Activated T-cell treated with anti-CD3 and anti-CD28 coated beads, Interleukin-2, amount 50 U/mL, for 72 hours (primary cell): ENCODE measurements at places on chromosomes 5 and 9. TPM values are rescaled to one million over a fixed set of nuclear protein-coding genes. Genes with fewer than 3 reads are reported as not detected.

DNA sequence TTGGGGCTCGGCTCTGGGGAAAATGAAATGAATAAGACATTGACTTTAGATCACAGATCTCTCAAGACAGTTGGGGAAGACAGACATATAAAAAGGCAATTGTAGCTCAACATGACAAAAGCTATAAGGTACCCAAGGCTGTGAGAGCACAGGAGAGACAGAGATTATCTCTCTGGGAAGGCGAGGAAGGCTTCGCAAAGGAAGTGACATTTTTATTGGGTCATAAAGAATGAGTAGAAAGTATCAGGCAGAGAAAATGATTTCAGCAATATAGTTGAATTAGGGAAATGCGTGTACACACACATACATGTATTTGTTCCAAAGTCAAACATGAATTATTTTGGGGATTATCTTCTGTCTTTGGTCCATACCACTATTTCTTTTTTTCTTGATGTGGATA lies 381.8 kb upstream of the ADAMTSL1 start:
- H3K4me3 ChIP-seq = no peak overlapping the region
- no peaks in the 10 kb centered on the region for H3K36me3 ChIP-seq
- no peak overlapping the region for H3K27ac ChIP-seq
- H3K4me1 ChIP-seq = no peaks in the 10 kb centered on the region

GRCh38 chr5:134935711-134936602 lies 31.0 kb downstream of the PCBD2 start:
- H3K27ac ChIP-seq = no peak overlapping the region
- no peaks in the 10 kb centered on the region for H3K4me1 ChIP-seq
- no peak overlapping the region for H3K4me3 ChIP-seq
- H3K27me3 ChIP-seq = no peaks in the 10 kb centered on the region
- H3K36me3 ChIP-seq = no peaks in the 10 kb centered on the region

PPP3R2 gene
- not detected for total RNA-seq

- no peak for DNase-seq
- no peaks in the 10 kb centered on the region for H3K4me1 ChIP-seq
- H3K4me3 ChIP-seq = no peak overlapping the region
- H3K27ac ChIP-seq = no peak overlapping the region
- H3K36me3 ChIP-seq = no peaks in the 10 kb centered on the region
Observed at GRCh38 chr5:85388770-85389169, 1004.1 kb upstream of the EDIL3 start.

DNA sequence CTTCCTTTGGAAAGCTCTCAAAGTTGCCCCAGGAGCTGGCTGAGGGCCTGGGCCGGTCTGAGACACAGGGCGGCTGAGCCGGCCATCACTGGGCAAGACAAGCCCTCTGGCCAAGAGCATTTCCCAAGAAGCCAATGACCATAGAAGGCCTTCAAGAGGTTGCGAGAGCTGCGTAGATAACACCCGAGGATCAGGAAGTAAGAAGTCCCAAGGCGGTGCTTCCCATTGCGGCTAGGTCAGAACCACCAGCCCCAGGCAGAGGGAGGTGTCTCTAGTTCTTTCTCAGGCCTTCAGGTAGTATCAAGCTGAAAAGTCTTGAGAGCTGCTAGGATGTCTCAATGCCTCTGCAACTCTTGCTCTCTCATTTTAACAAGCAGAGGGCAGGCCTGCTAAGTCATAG lies 54.0 kb upstream of the C5orf58 start:
- no peak overlapping the region for H3K27ac ChIP-seq
- DNase-seq = no peak
- no peaks in the 10 kb centered on the region for H3K4me1 ChIP-seq

GRCh38 chr9:108056805-108057386 lies 567.3 kb upstream of the KLF4 start:
- no peak for DNase-seq
- no peaks in the 10 kb centered on the region for H3K4me1 ChIP-seq
- no peaks in the 10 kb centered on the region for H3K36me3 ChIP-seq
- no peak overlapping the region for H3K4me3 ChIP-seq
- no peak overlapping the region for H3K27ac ChIP-seq
- no peaks in the 10 kb centered on the region for H3K27me3 ChIP-seq

GRCh38 chr5:100780376-100780870 lies 122.7 kb downstream of the ST8SIA4 start:
- no peak for DNase-seq
- peak overlapping the region; percentile 93 for H3K27ac ChIP-seq
- H3K36me3 ChIP-seq = peaks cover 5% of the 10 kb centered on the region

MBLAC2 gene
- 6.0 TPM for total RNA-seq

SLC38A9 gene
- 25.9 TPM for total RNA-seq

- peaks cover 18% of the 10 kb centered on the region for H3K27me3 ChIP-seq
- no peak overlapping the region for H3K27ac ChIP-seq
- H3K4me3 ChIP-seq = no peak overlapping the region
- H3K36me3 ChIP-seq = no peaks in the 10 kb centered on the region
- no peak for DNase-seq
Observed at GRCh38 chr9:31103836-31104235, 1280.6 kb upstream of the ACO1 start.

DNA sequence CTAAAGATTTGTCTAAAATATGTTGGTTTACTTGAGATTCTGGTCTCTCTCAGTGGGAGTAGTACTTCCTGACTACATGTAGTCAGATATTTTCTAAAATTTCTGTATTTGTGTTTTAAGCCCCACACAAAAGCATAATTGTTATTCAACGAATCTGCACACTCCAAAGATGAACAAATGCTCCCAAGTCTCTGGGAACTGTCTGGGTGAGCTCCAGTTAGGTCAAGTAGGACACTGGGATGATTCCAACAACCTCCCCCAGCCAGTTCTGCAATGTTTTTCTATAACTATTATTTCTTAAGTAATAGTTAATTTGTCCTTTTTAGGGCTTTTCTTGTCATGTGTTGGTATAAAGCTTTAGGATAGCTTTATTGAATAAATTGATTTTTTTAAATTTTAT lies 174.6 kb downstream of the FAM174A start:
- no peak for DNase-seq
- no peak overlapping the region for H3K4me3 ChIP-seq
- no peaks in the 10 kb centered on the region for H3K27me3 ChIP-seq
- H3K27ac ChIP-seq = no peak overlapping the region

NIPAL4 gene
- 3.1 TPM for total RNA-seq

- H3K27ac ChIP-seq = no peak overlapping the region
- DNase-seq = no peak
- H3K4me3 ChIP-seq = no peak overlapping the region
- H3K4me1 ChIP-seq = peaks cover 15% of the 10 kb centered on the region
Observed at GRCh38 chr9:22060831-22061383, 51.8 kb upstream of the CDKN2B start.

DNA sequence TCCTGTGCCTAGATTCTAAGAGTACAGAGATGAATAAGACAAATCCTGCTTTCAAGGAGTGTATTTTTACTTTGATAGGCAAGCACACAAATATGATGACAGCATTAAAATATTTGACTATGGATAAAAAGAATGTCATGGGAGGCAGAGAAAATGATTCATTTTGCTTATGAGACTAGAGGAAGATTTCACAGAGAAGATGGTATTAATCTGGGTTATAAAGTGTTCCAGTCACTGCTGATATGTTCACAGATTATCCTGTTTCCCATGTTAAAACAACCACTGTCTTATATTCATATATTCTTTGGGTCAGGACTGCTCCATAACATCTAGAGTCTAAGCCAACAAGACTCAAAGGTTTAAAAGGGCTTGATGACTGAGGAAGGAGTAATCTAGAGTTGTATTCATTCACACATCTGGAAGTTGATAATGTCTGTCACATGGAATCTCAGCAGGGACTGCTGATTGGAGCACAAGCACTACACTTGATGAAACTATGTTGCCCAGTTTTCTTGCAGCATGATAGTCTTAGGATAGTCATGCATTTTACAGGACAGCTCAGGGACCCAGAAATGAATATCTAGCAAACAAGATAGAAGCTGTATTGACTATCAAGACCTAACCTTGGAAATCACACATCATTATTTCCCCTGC lies 79.3 kb downstream of the STARD4 start:
- no peak for DNase-seq
- peaks cover 18% of the 10 kb centered on the region for H3K4me1 ChIP-seq
- no peak overlapping the region for H3K27ac ChIP-seq
- no peak overlapping the region for H3K4me3 ChIP-seq
- no peaks in the 10 kb centered on the region for H3K27me3 ChIP-seq

DNA sequence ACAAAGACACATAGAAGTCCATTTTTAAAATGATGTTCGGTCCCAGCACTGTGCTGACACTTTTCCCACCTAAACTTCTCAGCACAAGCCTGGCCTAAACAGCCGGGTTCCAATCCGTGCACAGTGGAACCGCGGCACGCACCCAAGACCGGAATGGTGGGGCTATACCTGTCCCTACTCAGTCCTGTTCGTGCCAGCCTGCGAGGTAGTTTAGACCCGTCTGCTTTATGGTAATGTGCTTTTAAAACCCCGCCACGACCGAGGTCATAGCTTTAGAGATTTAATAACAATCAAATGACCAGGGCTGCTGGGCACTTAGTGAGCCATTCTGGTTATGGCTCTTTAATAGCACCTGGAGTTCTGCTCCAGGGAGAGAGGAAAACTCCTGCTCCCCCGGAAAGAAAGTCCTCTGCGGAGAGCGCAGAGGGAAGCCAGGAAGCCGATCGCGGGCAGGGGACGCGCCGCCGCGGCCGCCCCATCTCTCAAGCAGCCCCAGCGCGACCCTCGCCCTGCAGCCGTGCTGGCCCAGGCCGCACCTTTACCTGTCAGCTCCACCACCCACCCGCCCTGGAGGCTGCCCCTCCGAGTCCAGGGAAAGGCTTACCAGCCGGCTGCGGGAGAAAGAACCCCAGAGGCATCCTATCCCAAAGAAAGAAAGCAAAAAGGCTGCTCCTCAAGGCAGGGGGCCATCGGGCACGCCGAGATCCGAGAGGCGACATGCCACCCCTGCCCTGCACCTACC lies 511 bp downstream of the ARL15 start:
- H3K36me3 ChIP-seq = no peaks in the 10 kb centered on the region
- peak overlapping the region; percentile 92 for H3K27ac ChIP-seq
- H3K4me1 ChIP-seq = peaks cover 38% of the 10 kb centered on the region
- H3K4me3 ChIP-seq = peak overlapping the region; percentile 98
- DNase-seq = peak; percentile 40

- no peaks in the 10 kb centered on the region for H3K36me3 ChIP-seq
- H3K27me3 ChIP-seq = peaks cover 25% of the 10 kb centered on the region
- peaks cover 3% of the 10 kb centered on the region for H3K4me1 ChIP-seq
- no peak for DNase-seq
- no peak overlapping the region for H3K4me3 ChIP-seq
Observed at GRCh38 chr5:59222687-59223511, 640.0 kb downstream of the RAB3C start.

CCT5 gene
- total RNA-seq = 218 TPM

GRCh38 chr5:112915831-112916230 lies 6.2 kb downstream of the REEP5 start:
- peaks cover 8% of the 10 kb centered on the region for H3K36me3 ChIP-seq
- H3K4me3 ChIP-seq = peak overlapping the region; percentile 6
- DNase-seq = no peak
- H3K27me3 ChIP-seq = no peaks in the 10 kb centered on the region
- H3K4me1 ChIP-seq = peaks cover 85% of the 10 kb centered on the region

GRCh38 chr9:80369641-80370040 lies 797.9 kb downstream of the TLE4 start:
- no peak overlapping the region for H3K4me3 ChIP-seq
- no peaks in the 10 kb centered on the region for H3K4me1 ChIP-seq
- no peak overlapping the region for H3K27ac ChIP-seq
- no peaks in the 10 kb centered on the region for H3K36me3 ChIP-seq
- DNase-seq = no peak

DNA sequence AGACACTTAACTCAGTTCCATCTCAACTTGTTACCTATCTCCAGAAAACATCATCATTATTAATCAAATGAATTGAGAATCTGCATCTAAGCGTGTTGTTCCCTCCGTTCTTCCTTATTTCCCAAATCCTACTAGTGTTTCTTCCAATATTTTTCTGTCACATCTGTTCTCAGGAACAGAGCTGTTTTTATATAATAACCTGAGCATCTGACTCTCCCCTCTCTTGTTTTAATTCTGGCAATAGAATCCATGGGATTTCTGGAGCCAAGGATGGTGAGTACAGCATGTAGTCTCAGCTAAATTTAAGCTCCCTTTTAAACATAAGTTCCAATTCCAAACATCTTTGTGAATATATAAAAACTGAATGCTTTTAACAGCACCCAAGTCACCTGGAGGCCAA lies 558.3 kb downstream of the DTWD2 start:
- no peak overlapping the region for H3K4me3 ChIP-seq
- no peak for DNase-seq
- no peaks in the 10 kb centered on the region for H3K27me3 ChIP-seq
- no peak overlapping the region for H3K27ac ChIP-seq

GRCh38 chr9:104948277-104948676 lies 20.3 kb upstream of the ABCA1 start:
- no peak overlapping the region for H3K27ac ChIP-seq
- no peak for DNase-seq
- no peak overlapping the region for H3K4me3 ChIP-seq
- peaks cover 7% of the 10 kb centered on the region for H3K4me1 ChIP-seq
- no peaks in the 10 kb centered on the region for H3K36me3 ChIP-seq

PCDHB11 gene
- total RNA-seq = not detected

GRCh38 chr9:92425474-92425873 lies 1.2 kb upstream of the OMD start:
- no peak overlapping the region for H3K4me3 ChIP-seq
- H3K27me3 ChIP-seq = no peaks in the 10 kb centered on the region
- H3K4me1 ChIP-seq = no peaks in the 10 kb centered on the region
- no peak for DNase-seq
- no peak overlapping the region for H3K27ac ChIP-seq

GRCh38 chr9:90092508-90092907 lies 487.7 kb downstream of the GADD45G start:
- no peak for DNase-seq
- H3K36me3 ChIP-seq = no peaks in the 10 kb centered on the region
- H3K4me1 ChIP-seq = peaks cover 28% of the 10 kb centered on the region
- H3K4me3 ChIP-seq = peak overlapping the region; percentile 7
- H3K27ac ChIP-seq = no peak overlapping the region
- peaks cover 37% of the 10 kb centered on the region for H3K27me3 ChIP-seq

DNA sequence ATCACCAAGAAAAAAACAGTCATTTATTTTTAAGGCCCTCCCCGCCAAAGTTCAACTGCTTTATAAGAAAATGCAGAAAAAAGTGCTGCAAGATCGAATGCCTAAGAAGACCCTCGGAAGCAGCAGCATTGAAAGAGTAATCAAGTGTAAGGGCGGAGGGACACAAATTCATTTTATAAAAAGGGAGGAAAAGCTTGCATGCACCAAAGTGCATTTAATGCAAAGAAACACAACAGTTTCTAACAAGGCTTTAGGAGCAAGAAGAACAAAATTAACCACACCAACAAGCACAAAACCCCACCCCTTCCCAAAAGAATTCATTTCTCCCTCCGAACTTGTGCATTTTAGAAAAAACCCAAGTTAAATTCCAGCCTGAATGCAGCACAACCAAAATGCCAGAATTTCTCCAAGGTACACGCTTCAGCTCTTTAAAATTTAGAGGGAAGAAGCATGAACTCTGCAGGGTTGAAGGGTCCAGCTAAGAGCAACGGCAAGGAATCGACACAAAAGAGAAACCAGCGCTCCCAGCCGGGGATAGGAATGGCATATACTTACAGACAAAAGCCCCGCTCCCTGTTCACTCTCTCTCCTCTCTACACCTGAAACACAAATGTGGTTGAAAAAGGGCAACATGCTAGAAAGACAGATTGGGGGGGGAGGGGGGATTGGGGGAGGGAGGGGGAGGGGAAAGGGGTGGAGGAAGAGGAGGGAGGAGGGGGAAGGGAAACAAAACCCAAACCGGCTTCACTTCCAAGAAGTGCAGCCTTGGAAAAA lies at the start of gene NREP:
Gene NREP (minus strand): TSS at position 614 of the 774 bp plus-strand sequence. CDS start 1,422 bp downstream, outside the sequence.
- H3K4me3 ChIP-seq = peak within 1 kb of the TSS; percentile 94
- H3K27ac ChIP-seq = peak within 1 kb of the TSS; percentile 47
- peaks cover 22% of the 10 kb centered on the region for H3K4me1 ChIP-seq
- peak; percentile 16 for DNase-seq
- H3K36me3 ChIP-seq = no peaks in the 10 kb centered on the region

BAAT gene
- 0.19 TPM for total RNA-seq

KIF4B gene
- total RNA-seq = not detected

DIAPH1 gene
- 162 TPM for total RNA-seq
